ENCODE measurements at places on chromosomes 5 and 9.

DNA sequence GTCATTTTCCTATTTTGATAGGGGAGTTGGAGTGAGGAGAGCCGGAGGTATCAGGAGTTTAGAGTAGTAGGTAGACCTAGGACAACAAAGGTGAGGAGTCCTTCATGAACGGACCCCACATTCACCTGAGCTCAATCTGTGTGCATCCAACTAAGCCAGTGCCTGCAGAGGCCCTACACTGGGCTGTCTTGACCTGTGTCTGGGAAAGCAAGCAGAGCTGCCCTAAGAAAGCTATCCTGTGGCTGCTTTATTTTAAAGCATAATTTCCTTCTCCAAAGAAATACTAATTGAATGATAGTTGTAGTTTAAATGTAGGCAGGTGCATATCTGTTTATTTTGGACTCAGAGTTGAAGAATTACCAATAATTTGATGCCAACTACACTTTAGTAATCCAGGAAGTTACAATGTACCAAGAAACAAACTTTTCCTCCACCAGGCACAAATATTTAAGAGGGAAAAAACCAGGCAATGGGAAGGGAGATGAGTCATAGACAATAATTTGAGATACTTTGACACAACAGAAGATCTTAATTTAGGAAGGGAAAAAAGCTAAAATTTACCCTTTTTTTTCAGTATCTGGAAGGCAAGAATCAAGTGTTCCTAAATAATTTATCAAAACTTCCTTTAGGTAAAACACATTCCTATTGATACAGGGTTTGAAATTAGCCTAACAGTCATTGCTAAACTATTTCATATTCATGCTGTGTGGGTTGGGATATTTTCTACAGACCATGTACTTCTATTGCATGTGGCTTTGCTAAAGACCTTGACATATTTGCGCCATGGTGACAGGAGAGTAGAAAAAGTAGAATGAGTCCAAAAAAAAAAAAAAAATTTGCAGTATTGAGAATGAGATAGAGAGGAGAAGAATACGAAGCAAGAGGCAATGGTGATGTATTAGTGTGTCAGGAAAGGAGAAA, 376.6 kb upstream of the TUSC1 start:
- DNase-seq = no peak

DNA sequence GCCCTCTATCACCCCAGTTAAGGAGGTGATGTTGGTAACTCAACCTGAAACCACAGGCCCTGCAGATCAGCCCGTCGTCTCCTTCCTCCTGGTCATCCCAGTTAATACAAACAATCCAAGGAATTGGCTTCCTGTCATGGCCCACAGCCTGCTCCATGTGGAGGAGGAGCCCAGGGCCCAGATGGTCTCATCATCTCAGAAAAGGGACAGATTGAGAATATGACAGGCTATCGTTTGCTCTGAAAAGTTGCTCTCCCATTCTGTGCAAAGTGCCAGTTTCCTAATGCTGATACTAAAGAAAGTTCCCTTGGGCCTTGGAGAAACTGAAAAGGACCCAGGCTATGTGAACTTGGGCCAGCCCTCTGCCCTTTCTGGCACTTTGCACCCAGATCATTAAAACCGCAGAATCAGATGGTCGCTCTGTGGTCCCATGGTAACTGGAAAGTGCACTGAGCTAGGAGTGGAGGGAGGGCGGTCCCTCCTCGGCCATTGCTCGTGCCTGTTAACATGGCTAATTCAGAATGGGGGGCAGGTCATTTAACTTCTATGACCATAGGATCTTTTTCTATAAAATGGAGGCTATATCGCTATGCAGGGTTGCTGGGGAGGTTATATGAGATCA, 675 bp upstream of the SPAAR start:
- peak; percentile 53 for DNase-seq

GRCh38 chr5:125424402-125425141, 678.1 kb upstream of the ZNF608 start:
- DNase-seq = peak; percentile 55

DNA sequence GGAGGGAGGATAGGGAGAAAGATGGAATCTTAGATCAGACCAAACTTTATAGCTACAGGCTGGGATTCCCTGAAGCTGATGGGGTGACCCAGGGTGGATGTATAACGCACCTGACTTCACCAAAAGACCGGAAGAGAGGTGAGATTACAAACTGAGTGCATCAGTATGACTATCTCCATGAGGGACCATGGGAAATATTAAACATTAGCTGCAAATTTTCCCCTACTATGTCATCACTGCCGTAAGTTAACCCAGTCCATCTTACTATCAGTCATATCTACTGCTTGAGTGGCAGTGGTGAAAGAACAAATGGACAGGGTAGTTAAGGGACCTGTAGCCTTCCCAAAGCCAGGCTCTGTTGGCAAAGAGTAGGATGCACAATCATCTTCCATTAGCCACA, 368.3 kb downstream of the EFNA5 start:
- no peak for DNase-seq

- no peak for DNase-seq
Observed at GRCh38 chr5:160169326-160169725, 50.1 kb upstream of the PWWP2A start.

GRCh38 chr5:119269061-119269944, 86.5 kb upstream of the TNFAIP8 start:
- no peak for DNase-seq

- no peak for DNase-seq
Observed at GRCh38 chr9:107153336-107153735, 129.7 kb upstream of the RAD23B start.

Data from NCI-H1694 treated with DMSO at 0.1 percent for 48 hours (cell line).